ENCODE measurements at places on chromosomes 2 and 18.

DNA sequence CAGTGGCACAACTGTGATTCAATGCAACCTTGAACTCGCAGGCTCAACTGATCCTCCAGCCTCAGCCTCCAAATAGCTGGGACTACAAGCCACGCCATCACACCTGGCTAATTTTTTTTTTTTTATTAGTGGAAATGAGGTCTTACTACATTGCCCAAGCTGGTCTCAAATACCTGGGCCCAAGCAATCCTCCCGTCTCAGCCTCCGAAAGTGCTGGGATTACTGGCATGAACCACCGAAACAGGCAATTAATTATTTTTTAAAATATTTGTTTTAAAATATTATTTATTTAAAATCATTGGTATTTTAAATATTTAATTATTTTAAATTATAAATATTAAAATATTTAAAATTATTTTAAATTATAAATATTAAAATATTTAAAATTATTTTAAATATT, 24.5 kb downstream of the SRBD1 start:
- DNase-seq = no peak

DNA sequence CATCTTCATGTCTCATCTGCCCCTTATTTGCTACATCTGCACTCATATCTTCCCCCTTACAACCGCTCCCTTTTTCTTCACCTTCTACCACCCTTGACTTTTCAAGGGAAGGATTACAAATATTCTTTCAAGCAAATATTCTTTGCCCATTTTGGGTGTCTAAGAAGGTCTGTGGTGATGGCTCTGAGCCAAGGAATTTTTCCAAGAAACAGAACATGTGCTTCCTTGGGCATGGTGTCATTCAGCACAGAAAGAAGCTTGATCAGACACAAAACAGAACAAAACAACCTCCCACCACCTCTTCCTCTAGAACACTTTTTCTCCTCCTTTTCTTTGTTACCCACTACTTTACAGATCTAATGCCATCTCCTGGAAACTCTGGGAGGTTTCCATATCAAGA, 313.7 kb downstream of the SATB2 start:
- no peak for DNase-seq

DNA sequence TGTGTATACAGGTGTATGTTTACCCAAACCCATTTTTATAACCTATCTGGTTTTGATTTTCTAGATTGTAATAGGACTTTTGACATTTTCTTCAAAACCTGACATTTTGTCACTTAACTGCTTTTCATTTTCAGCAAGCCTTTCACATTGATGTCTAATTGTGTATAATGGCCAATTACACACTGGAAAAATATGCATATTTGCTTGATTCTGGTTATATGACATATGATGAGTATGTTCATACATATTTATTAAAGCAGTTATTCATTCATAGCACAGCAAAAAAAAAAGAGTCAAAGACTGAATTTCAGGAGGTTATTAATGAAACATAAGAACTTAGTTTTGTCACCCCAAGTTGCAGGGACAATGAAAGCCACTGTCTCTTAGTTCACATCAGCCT, 307.7 kb upstream of the TNP1 start:
- DNase-seq = no peak

GRCh38 chr2:39487398-39488250, 50.5 kb upstream of the MAP4K3 start:
- DNase-seq = no peak

DNA sequence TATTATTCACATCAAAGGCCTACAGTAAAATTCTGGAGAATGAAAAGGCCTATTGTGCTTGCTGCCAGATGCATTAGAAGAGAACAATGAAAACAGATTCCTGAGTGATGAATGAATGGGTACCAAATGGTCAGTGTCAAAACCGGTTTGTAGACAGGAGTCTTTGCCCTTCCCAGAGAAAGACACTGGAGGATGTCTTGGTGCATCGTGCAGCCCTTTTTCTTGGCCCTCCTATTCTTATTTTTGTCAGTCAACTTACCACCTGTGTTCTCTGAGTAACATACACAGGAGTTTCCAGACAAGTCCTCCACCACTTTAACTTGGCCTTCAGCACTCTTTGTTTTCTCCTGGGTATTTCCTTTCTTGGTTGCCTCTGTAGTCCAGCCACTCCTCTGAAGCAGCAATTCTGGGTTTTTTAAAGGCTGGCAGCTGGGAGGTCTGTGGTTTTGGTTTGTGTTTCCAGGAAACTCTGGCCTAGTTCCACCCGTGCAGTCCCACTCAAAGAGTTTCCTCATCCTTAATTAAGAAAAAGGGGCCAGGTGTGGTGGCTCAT, 29.4 kb downstream of the PSTPIP2 start:
- DNase-seq = no peak

DNA sequence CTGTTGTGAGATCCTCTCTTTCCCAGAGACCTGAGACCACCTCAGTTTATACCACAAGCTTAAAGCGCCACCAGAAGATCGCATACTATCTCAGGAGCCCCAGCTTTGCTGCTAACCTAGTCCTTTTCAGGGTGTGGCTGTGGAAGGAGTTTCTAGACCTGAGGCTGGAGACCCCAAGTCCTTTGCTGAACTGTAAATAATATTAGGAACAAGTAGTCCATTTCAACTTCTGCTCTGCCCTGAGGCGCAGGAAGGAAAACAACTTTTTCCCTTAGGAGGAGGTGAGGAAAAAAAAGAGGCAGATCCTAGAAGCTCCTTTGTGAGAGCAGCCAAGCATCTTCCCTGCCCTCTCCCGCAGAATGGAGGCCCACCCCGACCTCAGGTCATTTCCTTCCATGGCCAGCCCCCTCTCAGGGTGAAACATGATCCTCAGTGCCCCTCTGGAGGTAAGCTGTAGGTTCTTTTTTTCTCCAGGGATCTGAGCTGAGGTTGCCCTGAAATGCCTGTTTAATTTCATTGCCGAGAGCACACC, 122.8 kb upstream of the LGALSL start:
- no peak for DNase-seq

DNA sequence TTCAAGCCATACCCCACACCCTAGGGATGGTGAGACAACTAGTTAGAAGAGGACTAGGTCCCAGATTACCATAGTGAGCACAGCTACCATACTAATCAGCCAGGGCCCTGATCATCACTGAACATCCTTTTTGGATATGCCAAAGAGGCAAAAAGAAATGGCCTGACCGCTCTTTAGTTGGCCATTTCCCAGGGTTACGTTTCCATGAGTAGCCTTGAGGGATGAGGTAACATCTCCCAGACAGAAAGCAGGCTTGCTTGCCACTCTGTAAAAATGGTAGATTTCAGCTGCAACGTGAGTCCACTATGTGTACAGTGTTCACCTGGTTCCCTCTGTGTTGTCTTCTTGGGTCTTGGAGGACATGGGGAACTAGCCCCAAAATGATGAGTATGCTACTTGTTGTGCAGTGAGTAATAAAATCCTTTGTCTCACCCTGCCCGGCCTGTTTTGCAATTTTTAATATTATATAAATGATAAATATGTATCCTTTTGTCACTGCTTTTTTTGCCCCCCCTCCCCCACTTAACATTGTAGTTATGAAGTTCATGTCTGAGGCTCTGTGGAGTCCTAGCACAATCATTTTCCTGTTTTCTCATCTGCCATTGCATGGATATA, 8.9 kb upstream of the GALM start:
- no peak for DNase-seq

- no peak for DNase-seq
These were observed 8.0 kb upstream of the CYB5A start for GRCh38 chr18:74299746-74300145.

GRCh38 chr2:184628051-184628450, 29.7 kb downstream of the ZNF804A start:
- no peak for DNase-seq

DNA sequence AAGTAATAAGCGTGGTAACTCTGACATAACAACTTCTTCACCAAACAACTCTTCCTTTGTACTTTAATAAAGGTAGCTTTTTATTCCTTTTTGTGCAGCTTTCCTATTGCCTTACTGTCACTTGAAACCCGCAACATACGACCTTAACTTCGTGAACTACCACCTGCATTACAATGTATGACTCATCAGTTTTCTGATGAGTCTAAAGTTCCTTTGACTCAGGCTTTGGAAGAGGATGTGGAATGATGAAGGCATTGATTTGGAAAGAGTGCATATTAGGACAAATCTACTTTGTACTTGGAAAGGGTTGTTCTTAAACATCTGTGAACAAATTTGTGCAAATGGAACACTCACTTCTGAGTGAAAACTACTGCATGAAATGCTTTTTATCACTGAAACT, 1012.1 kb downstream of the TMEM182 start:
- no peak for DNase-seq

DNA sequence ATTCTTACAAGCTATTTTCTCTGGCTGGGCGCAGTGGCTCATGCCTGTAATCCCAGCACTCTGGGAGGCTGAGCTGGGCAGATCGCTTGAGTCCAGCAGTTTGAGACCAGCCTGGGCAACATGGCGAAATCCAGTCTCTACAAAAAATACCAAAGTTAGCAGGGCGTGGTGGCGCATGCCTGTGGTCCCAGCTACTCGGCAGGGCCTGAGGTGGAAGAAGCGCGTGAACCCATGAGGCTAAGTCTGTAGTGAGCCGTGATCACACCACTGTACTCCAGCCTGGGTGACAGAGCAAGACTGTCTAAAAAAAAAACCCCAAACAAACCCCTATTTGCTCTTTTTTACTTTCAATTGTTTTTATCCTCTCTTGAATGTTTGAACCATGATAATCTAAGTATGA, 37.0 kb downstream of the PPP4R1 start:
- DNase-seq = no peak

- DNase-seq = no peak
These were observed 23.5 kb upstream of the GNAL start for GRCh38 chr18:11665587-11665986.

DNA sequence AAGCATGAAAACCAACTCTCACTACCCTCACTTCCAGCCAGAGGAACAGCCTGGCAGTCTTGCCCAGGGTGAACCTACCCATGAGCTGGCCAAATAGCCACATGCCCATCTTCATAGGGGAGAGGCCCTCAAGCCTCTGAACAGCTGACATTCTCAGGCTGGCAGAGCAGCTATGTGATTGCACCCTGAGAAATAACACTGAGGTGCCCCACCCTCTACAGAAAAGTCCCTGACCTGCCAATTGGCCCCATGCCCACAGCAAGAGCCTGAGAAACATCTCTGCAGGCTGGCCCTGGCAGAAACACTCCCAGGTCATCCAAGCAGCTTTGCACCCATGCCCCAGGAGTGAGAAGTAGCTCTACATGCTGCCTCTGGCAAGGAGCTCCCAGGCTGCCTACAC, 127.4 kb upstream of the OTX1 start:
- no peak for DNase-seq

- no peak for DNase-seq
These were observed 20.5 kb upstream of the TNFAIP6 start for GRCh38 chr2:151336863-151337371.

DNA sequence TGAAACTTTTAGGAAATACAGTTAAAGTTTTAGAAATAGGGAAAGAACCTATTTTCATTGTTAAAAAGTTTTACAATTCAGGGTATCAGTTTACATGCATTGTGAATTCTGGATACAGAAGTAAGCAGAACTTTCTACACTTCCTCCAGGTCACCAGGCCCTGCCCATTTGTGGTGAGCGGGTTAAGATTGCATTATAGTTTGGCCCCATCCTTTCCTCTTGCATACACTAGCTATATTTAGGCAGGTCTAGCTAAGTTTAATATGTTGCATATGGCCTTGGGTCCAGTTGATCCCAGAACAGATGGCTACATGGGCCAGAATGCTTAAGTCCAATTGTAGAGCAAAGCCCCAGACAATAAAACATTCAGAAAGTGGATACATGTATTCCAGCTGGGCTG, 4.8 kb downstream of the VWA3B start:
- DNase-seq = no peak

DNA sequence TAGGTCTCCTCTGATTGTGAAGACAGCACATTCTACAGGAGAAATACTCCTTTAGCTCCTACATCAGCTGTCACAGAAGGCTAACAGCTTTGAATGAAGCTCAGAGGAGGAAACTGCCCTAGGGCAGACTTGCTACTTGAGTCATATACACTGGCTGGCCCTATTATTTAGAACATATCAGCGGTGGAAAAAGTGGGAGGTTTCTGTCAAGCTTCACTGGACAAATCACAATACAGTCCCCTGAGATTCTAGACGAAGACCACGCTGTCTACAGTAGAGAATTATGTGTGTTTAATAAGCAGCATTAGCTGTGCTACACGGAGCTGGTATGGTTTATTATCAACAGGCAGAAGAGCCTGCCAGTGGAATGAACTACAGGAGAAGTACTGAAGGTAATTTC, 230.9 kb upstream of the FSIP2 start:
- no peak for DNase-seq

DNA sequence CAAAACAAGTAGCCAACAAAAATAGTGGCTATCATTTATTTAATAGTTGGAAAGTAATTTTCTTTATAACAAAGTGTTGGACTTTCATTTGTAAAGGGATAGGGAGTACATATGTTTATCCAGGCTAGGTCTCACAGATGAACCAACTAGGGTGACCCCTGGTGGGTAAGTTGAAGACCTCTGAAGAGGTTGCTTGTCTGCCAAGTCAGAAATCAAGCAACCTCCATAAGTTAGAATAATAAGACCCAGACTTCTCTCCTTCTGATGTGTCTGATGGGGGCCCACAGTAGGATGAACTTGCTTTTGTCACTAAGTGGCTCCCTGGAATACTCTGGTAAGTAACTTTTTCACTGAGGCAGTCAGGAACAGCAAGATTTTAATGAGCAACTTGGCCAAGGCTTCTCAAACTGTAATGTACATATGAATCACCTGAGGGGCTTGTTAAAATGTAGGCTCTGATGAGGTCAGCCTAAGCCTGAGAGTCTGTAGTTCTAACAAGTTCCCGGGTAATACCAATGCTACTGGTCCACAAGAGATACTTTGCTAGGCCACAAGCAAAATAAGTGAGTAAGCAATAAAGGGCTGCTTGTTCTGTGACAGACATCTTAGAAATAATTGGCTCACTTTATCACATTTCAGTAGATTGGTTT, 319.6 kb downstream of the PIK3C3 start:
- no peak for DNase-seq

- peak; percentile 54 for DNase-seq
These were observed 15.2 kb downstream of the FBXO41 start for GRCh38 chr2:73268830-73269685.

- DNase-seq = no peak
These were observed 29.5 kb downstream of the RASGRP3 start for GRCh38 chr2:33505966-33506365.

DNA sequence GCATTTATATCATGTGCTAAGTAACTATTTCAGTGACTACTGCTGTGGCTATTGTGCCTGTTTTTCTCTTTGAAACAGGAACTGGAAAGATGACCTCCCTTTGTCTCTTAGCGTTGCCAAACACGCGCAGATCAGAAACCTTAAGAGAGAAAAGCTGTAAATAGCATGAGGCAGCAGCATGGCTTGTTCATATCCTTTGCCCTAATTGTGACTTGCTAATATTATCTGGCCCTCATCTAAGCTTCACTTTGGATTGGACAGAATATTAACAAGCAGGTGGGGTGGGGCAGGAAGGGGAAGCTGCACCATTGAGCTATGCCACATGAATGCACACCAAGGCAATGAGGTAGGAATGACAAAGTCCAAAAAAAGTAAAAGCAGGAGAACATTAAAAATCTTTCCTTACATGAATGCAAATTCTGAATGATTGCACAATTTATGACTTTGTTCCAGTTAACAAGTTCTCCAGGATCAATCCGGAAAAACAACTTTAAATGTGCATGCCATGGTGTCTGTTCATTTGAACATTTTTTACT, 128.4 kb downstream of the IRS1 start:
- no peak for DNase-seq

- DNase-seq = no peak
These were observed 76.2 kb downstream of the CHRNA1 start for GRCh38 chr2:174688079-174688478.

GRCh38 chr2:163133602-163134001, 295.0 kb upstream of the KCNH7 start:
- DNase-seq = no peak
